ENCODE measurements at places on chromosomes 6 and 20.

GRCh38 chr20:33889312-33889711 lies 78.2 kb downstream of the CHMP4B start:
- no peak for DNase-seq

DNA sequence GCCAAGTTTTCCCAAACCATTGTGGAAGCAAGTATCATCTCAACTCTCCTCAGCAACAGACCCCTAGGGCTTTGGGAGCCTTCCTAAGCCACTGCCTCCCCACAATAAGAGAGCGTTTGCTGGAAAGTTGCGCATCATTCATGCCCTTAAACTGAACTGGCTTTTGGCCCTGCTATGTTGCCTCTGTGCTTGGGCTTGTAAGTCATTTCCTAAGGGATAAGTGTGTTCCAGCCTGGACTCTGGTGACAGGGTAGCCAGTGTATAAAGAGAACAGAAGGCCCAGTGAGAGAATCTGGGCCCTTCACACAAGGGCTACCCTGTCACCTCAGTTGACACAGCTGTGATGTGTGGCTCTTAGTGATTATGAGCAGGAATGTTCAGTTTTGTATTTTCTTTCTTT lies 77.8 kb downstream of the COL9A1 start:
- DNase-seq = no peak

GRCh38 chr20:3276680-3277015 lies 37.7 kb upstream of the SLC4A11 start:
- DNase-seq = no peak

DNA sequence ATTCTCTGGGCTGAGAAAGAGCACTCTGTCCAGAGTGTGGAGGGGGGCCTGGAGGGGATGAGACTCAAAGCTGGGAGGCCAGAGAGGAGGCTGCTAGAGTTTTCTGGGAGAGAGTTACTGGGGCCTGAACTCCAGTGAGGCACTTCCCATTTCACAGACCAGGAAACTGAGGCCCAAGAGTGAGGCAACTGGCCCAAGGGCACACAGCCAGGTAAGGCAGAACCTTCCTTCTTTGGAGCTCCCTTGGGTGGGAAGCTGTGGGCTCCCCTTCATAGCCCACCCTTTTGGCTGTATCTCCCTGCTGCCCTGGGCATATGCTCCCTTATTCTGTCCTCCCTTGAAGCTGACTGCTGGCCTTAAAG lies 34.4 kb downstream of the ANGPT4 start:
- no peak for DNase-seq

GRCh38 chr20:45087814-45088213 lies 13.1 kb downstream of the KCNS1 start:
- DNase-seq = no peak

- DNase-seq = peak; percentile 28
Observed at GRCh38 chr20:35568645-35569044, 26.8 kb downstream of the ERGIC3 start.

GRCh38 chr6:99192561-99192960 lies 156.9 kb downstream of the FAXC start:
- DNase-seq = no peak

GRCh38 chr6:140414966-140415620 lies 1040.6 kb upstream of the CITED2 start:
- DNase-seq = peak; percentile 1

GRCh38 chr20:31815408-31816188 lies 3.6 kb upstream of the MYLK2 start:
- no peak for DNase-seq
